ENCODE measurements at places on chromosomes 12 and 14.

- DNase-seq, result no peak
Measured at GRCh38 chr14:66859063-66859671, 330.1 kb upstream of the GARIN2 start.

DNA sequence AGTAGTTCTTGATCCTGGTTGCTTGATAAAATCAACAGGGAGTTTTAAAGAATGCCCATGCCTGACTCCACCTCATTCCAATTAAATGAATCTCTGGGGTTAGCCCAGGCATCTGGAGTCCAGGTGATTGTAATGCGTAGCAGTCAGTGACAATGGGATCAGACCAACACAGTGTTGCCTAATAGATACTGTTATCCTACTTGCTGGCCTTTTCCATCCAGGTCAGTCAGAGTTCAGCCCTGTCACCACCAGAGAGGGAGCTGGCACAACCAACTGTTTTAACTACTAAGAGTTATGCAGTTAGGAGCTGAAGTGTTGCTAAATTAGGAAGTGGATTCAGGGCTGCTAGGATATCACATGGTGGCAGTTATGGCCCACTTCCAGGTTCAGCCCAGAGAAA, 107.1 kb downstream of the GPR135 start:
- DNase-seq, result peak; percentile 92

- peak; percentile 33 for DNase-seq
Measured at GRCh38 chr12:89261982-89262381, 90.3 kb downstream of the DUSP6 start.

GRCh38 chr14:91332171-91332985, 85.2 kb downstream of the CCDC88C start:
- DNase-seq, result no peak

DNA sequence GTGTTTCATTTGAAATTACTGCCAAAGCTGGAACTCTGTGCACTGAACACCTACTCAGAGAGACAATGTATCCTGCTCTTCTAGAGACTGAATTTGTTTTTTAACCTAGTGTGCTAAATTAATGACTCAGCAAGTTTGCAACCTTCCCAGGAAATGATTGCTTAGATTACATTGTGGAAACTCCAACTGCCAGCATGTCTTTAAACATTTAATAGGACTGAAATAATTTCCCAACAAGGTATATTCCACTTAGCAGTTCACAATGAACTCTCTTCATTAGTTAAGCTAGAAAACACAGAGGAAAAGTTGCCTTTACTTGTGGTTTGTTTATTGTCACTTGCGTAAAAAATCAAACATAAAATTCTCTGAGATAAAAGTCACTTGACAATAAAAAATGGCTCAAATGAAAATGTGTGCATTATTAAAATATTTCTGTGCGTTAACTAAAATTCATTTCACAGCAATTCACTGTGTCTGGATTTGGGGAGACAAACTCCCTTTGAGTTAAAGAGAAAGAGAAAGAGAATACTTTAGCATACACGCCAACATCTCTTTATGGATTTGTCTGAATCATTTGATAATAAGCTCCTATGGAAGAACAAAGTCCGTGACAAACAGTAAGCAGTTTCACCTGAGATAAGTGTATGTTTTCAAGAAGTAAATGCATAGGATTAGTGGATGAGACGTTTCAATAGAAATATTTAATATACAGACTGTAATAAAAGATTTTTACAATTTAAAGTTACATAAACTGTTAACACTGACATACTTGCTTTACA, 284.0 kb downstream of the PRKD1 start:
- peak; percentile 69 for DNase-seq

- DNase-seq, result no peak
Measured at GRCh38 chr14:88369496-88369895, 16.0 kb upstream of the SPATA7 start.

DNA sequence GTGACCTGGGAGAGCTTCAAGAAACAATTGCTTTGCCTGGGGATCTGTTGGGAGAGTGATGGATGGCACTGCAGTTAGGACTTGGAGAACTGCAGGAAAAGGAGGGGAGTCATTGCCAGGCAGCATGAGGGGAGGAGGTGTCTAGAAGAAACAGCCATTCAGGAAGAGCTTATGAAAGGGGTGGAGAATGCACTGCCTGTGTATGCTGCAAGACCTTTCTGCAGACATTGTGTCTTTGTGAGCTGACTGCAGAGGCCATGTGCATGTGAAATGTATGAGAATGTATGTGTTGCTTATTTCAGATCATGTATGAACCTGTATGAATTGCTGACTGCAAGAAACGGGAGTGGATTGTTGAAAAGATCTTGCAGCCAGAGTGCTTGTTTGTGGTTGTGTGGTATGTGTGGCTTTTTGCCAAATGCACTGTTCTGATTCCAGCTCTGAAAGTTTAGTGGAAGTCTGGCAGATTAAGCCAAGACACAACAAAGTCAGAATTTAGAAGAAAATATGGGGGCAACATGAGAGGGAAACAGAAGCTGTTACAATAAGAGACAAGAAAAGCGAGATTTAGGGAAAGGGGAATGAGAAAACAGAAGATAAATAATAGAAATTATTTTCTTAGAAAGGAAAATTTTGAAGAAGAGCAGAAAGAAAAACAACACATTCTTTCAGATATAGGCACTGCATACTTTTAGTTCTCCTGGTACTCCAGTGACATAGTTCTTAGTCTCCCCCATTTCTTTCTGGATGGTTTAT, 9.8 kb upstream of the RIMKLB start:
- peak; percentile 97 for DNase-seq

- no peak for DNase-seq
Measured at GRCh38 chr12:52087961-52088820, 8.7 kb downstream of the SMIM41 start.

DNA sequence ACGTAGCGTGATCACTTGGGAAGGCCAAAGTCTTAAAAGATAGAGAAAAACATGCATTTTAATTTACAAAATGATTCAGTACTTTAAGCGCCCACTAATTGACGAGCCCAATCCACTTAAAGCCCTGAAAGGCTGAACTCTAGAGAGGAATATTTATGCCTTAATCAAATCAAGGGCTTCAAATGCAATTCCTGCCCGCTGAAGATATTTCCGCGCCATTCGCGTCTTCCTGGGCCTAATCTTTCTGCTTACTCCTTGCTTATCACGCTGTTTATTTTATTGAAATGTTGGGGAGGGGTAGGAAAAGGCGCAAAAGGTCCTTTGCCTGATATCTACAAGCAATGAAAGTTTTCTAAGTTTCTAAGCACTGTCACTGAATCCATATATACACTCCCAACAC, 4.0 kb downstream of the TBX3 start:
- DNase-seq, result no peak

- no peak for DNase-seq
Measured at GRCh38 chr14:69581316-69581935, 6.8 kb upstream of the CCDC177 start.

DNA sequence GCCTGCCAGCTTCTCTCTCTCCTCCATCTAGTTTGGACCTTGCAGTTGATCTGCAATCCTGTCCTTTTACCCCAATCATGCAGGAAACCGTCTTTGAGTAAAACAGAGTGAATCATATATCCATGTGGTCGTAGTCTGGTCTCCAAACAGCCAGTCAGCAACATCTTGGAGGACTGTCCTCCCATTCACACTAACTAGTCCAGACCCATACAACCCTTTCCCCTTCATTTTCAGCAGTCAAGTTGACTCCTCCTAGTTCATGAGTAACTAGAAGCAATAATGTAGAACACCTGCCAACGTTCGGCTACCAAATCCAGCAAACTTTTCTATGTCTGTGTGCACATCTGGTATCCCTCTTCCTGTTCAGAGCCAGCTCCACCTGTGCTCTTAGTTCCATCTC, 10.8 kb upstream of the BIN2 start:
- peak; percentile 30 for DNase-seq

- DNase-seq, result peak; percentile 86
Measured at GRCh38 chr12:46386877-46387629, 14.5 kb upstream of the SLC38A2 start.
